Hypothalamus (tissue), 51 donors: ENCODE measurements at places on chromosomes 12 and 14.

DNA sequence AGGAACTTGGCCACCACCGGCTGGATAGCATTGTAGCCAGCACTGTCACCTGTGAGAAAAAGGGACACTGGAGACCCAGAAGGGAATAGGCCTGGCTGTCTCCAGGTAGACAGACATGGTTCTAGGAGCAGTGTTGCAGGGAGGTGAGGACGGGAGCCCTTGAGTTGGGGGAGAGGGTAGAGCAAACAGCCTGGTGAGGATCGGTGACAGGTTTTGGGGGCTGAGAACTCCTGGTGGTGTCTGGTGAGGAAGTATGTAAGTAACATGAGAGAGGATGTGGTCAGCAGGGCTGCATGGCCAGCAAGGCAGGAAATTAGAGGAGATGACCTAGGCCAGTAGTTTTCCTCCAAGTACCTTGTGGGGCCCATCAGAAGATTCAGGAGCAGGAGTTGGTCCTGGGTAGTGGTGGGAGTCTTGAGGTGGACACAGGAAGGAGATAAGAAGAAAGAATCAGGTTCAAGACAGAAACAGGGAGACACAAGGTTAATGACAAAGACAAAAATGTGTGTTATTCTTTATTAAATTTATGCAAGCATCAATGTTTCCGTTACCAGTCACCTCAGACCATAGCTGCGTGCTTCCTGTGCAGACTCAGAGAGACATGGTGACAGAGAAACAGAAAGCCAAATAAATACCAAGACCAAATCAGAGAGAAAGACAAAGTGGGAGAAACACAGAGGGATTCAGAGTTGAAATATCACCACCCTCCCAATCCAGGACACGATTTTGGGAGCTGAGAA is at the start of gene ARHGAP9:
Gene ARHGAP9 (minus strand): TSS at position 491 of the 740 bp plus-strand sequence. CDS start 460 bp downstream, at position 31.
- no peak for DNase-seq

DNA sequence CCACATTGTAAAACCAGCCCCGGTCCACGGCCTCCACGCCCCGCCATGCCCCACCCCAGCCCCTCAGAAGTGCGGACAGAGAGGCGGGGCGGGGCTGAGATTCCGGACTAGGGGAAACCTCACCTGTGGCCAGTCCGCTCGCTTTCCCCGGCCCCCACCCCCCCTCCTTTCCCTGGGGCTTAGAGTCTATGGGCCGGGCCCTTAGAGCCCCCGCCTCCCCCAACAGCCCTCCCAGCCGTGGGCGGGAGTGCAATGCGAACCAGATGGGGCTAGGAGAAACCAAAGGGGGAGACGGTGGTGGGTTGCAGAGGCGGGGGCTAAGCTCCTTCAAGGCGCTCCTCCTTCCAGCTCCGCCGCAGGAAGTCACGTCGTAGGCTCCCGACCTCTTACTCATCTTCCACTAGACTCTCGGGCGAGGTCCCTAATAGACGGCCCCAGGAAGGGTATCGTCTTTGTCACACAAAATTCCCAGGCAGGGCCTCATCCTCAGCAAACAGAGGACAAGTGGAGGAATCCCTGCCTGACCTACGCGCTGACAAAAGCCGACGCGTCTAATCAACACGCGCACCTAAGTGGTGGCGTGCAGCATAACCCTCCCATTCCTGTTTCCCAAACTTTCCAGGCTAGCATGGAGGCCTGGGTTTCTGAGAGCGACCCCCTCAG is 1.1 kb upstream of the NAB2 start:
- no peak for DNase-seq

- DNase-seq: no peak
Measured at GRCh38 chr14:35352274-35353233, 52.0 kb downstream of the NFKBIA start.

GRCh38 chr12:65490250-65490649 is 211.8 kb downstream of the MSRB3 start:
- DNase-seq: no peak

GRCh38 chr12:117718559-117718958 is 250.2 kb downstream of the KSR2 start:
- no peak for DNase-seq

- no peak for DNase-seq
Measured at GRCh38 chr12:65715961-65716360, 108.3 kb upstream of the HMGA2 start.

- no peak for DNase-seq
Measured at GRCh38 chr14:22096514-22096895, 422.9 kb upstream of the OR4E1 start.

DNA sequence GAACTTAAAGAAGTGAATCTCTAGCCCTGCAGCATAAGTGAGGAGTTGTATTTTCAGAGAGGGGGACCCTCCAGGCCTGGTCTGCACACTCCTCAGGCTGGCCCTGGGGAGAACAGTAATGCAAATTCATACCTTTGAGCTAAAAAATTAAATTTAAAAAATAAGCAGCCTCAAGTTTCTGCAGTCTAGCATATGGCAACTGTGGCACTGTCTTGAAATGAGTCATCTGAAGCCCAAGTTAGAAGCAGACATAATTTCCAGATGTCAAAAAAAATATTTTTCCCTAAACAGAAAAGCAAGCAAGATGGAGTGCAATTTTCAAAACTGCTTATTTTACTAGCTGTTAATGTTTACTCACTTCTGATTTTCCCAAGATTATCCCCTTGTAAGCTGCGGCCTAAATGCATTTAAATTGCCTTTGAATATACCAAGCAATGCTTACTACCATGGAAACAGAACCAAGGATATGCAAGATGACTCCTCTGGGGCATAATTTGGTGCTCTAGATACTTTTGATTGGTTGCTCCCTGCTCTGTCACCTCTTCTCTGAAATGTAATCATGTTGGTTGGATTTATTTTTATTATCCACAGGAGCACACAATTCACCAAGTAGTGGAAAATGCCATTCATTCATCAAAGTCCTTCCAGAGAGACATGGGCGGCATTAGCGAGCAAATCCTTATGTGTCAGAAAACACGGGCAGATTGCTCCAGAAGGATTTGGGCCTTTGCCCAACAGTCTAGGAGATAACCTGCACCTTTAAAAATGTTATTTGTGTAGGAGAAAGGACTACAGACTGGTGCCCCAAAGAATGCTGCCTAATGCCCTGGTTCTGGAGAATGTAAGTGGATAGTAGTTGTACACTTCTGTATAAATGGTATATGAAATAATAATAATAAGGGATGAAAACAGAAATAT is 25.0 kb upstream of the DHRS7 start:
- DNase-seq: no peak
